ENCODE measurements at places on chromosomes 1 and 21. TPM values are rescaled to one million over a fixed set of nuclear protein-coding genes. Genes with fewer than 3 reads are reported as not detected.

Gene SLC45A1
- 1.7 TPM for total RNA-seq

DNA sequence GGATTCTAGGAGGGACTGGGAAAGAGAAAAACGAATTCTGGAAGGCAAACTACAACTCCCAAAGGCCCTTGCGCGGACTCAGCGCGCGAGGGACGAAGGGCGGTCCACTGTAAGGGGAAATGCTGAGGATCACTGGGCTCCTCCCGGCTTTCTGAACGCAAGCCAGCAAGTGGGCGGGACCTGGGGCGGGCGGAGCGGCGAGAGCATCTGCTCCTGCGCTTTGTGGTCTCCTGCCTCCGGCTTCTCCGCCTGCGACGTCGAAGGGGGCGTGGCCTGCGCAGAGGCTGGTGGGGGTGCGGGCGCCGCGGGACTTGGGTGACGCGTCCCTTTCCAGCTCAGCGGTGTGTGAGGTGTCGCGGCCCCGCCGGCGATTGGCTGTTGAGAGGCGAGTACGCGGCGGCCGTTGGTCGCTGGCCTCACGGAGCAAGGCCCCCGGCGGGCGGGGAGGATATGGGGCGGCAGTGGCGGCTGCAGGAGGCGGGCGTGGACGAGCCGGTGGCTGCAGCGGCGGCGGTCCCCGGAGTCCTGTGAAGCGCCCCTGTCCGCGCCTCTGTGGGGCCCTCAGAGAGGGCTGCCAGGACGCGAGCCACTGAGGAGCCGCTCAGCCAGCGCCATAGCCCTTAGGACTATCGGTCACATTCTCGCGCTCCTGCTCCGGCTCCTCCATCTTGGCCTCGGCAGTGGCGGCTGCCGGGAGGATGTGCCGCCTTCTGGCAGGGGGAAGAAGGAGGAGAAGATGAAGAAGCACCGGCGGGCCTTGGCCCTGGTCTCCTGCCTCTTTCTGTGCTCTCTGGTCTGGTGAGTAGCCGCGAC lies at the start of gene SUCO:
Gene SUCO (plus strand): TSS at position 451 of the 813 bp plus-strand sequence. CDS start 286 bp downstream, at position 737.
- H3K36me3 ChIP-seq, result no peaks in the 10 kb centered on the region
- H3K4me3 ChIP-seq, result peak within 1 kb of the TSS; percentile 95
- peak; percentile 97 for DNase-seq
- peak within 1 kb of the TSS; percentile 97 for H3K27ac ChIP-seq
- no peaks in the 10 kb centered on the region for H3K4me1 ChIP-seq

DNA sequence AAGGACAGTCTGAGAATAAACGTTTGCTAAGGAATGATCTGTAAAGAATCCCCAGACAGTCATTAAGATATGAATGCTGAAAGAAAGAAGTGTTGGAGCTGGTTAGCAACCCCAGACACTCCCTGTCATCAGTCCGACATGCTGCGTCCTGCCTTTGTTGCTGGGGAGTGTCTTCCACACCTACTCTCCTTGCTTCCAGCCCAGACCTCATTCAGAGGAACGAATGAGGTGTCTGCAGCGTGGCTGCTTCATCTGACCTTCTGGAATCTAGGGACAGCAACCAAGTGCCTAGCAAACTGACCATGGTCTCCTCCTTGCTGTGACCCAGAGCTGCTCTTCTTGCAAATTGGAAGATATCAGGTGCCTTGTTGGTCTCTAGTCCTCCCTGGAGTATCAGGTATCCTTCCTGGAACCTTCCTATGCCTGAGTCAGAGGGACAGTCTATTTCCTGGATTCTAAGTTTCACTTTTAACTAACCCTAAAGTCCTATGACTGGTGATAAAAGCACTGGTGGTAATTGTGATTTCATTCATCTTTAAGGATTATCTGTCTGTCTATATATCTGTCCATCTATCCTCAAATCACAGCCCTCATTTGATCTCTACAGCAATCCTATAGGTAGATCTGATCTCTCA lies 45.3 kb downstream of the NFASC start:
- no peak overlapping the region for H3K4me3 ChIP-seq
- H3K36me3 ChIP-seq, result no peaks in the 10 kb centered on the region
- no peaks in the 10 kb centered on the region for H3K27me3 ChIP-seq
- H3K27ac ChIP-seq, result no peak overlapping the region
- DNase-seq, result no peak
- H3K4me1 ChIP-seq, result 0 out of 2 replicates have a peak, but pooled peaks cover 1% of the 10 kb centered on the region

GRCh38 chr1:219325368-219325742 lies 151.7 kb downstream of the LYPLAL1 start:
- H3K27ac ChIP-seq, result no peak overlapping the region
- H3K36me3 ChIP-seq, result no peaks in the 10 kb centered on the region
- H3K27me3 ChIP-seq, result no peaks in the 10 kb centered on the region
- DNase-seq, result no peak

- no peaks in the 10 kb centered on the region for H3K4me1 ChIP-seq
- no peak for DNase-seq
- H3K36me3 ChIP-seq, result no peaks in the 10 kb centered on the region
- no peak overlapping the region for H3K27ac ChIP-seq
These were observed 4.1 kb downstream of the DIPK1A start for GRCh38 chr1:92957030-92957734.
